ENCODE measurements at places on chromosomes 1 and 21.

GRCh38 chr1:5515501-5515900, 476.7 kb downstream of the NPHP4 start:
- no peak for DNase-seq

GRCh38 chr1:169877800-169878491, 15.8 kb downstream of the SCYL3 start:
- DNase-seq: no peak

DNA sequence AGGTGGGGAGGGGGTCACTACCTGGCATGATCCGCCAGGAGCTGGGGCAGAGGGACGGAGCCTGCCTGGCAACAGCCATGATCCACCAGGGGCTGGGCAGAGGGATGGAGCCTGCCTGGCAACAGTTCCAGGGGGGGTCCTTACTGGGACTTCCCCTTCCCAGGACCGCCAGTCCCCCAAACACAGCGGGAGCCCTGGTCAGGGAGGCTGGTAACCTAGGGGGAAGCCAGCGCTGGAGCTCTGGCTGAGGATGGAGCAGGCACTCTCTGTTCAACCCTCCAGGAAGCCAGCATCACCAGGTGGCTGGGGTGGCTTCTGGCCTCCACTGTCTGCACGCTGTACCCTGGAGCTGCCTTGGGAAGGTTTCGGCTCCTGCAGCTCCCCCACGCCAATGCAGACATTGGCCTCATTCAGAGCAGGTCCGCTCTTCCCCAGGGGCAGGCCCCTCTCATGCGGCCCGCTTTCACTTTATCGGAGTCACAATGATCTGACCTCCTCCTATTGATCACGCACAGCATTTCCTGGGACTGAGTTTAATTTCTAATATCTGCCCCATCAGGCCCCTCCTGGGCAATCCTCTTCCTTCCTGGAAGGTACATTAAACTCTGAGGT, 68.4 kb upstream of the ABCG1 start:
- DNase-seq: no peak

DNA sequence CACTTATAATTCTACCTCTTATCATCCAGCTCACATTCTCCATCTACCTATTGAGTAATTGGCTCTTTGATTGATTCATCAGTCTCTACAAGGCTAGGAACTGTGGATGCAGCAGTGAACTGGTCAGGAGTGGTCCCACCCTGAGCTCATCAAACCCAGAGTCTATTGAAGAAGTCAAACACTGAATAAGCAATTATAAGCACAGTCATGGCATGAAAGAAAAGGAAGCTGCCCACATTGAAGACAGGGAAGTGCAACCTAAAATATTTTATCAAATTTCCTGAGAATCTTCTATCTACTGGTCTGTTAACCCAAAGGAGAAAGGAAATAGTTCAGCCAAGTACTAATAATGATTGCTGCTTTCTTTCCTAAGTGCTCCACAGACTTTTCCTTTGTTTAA, 35.7 kb downstream of the ACP6 start:
- no peak for DNase-seq

DNA sequence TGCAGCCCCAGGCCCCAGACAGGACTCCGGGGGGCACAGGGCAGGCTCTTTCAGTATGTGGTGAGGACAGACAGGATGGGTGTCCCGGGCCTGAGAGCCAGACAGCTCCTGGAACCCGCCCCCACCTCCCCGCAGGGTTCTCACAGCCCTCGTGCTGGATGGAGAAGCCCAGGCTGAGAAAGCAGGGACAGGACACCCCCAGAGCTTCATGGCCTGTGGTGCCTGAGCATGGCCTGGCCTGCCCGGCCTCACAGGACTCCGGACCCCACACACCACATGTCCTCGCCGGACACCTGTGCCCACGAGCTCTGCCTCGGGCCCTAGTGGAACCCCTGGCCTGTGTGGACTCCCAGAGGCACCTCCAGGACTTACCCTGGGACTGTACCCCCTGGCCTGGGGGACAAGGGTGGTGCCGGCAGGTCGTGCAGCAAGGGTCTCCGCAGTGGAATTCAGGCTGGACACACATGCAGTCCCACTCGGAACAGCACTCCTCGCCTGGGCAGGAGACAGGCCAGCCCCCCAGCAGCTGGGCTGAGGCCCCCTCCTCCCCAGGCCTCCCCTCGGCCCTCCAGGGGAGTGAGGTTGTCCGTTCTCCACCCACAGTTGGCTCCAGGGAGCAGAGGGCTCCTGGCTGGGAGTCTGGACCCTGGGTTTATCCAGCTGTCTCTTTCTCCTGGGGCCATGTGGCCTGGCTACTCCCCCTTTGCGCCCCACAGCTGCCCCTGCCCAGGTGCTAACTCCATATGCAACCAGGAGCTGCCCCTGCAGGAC, 1.2 kb downstream of the TNFRSF18 start:
- DNase-seq: no peak

GRCh38 chr1:15882665-15883064, 35.2 kb downstream of the SPEN start:
- no peak for DNase-seq

- DNase-seq: no peak
Measured at GRCh38 chr1:67170751-67171573, 4.7 kb downstream of the IL23R start.

DNA sequence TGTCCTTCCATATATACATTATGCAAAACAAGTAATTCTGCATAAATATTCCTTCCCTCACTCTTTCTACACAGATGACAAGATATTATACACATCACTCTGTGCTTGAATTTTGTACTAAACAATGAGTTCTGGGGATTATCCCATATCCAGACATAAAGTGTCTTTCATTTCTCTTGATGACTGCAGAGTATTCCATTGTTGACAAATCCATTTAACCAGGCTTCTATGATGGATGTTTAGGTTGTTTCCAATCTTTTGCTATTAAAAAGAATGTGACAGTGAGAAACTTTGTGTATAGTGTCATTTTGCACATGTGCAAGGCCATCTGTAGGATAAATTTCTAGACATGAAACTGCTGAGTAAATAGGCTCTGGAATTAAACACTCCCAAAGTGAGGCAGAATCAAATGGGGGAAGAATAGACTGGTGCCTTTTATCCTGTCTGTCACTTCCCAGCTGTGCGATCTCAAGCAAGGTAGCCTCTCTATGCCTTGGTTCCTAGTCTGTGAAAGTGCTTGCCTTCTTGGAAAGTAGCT, 29.9 kb upstream of the ATP2B4 start:
- DNase-seq: no peak

DNA sequence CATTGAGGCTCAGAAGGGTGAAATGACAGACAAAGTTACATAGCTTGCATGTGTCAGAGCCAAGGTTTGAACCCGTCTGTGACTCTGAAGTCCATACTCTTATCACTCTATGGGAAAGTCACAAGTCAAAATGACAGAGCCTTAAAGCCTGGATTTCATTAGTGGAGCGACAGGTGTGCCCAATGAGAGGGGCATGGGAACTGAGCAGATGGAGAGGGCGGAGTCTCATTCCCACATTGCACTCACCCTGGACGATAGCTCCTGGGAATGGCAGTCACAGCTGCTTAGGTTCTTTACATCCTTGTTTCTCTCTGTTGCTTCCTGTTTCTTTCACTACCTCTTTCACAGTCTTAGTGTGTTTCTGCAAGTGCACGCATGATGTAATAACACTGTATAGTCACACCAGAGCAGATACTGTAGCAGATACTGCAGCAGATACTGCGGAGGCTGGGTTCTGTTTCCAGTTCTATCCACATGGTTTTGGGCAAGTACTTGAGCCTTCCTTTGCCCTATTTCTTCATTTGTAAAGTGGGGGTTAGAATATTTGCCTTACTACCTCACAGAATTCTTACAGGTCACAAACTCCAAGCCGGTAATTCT, 127.2 kb downstream of the ZSCAN20 start:
- DNase-seq: no peak

DNA sequence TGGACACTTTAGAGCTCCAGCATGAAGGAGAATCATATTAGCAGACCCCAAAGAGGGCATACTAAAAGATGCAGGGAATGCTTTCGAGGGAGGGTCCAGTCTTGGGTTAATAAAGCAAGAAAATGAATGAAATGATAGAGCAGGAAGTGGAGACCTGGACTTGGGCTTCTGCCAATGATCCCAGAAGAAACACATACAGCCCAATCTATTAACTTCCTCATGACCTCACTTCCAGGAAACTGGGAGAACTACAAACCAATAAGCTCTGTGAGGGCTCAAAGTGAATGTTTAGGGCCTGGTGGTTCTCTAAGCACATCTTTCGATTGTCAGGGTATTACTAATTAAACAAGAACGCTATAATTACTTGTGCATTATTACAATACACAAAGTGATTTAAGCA, 53.6 kb upstream of the SSX2IP start:
- DNase-seq: no peak

DNA sequence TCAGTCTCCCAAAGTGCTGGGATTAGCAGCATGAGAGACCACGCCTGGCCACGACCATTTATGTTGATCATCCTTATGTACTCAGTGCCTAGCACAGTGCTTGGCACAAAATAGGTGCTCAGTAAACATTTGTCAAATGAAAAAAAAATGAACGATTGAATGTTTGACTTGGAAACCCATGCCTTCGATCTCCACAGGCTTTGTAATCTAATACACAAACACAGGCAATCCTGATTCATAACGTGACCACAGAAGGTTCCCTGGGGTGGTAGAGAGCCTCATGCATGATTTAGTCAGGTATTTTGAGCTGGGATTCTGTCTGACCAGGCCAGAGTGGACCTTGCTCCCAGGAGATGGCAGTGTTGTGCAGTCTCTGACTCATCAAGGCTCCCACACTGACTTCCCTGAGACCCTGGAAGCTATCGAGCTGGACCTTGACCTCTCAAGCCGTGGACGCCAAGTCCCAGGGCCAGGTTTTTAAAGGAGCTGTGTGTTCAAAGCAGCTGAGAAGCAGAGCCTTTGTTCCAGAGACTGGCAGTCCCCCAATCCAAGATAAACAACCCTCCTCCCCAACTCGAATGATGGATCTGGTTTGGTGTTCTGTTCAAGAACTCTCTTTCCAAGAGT, 81.1 kb downstream of the PGM1 start:
- no peak for DNase-seq

DNA sequence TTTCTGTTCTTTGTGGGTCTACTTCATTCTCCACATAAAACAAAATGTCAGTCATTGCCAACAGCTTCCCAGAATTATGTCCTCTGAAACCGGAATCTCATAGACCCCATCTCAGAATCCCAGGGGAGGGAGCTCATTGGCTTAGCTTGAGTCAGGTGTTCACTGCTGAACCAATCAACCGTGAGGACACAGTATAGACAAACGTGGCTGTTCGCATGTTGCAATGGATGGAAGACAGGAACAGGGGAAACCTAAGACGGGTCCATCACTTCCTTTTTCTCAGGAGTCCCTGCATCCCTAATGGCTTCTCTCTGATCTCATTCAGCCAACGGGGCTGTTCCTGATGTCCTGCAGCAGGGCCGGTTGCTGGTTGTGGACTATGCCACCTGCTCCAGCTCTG, 9.1 kb downstream of the CELA2A start:
- no peak for DNase-seq

GRCh38 chr21:27787046-27787445, 820.2 kb upstream of the ADAMTS5 start:
- DNase-seq: no peak

GRCh38 chr1:184595596-184595995, 159.1 kb downstream of the EDEM3 start:
- no peak for DNase-seq

- no peak for DNase-seq
Measured at GRCh38 chr1:213122514-213122929, 71.5 kb downstream of the RPS6KC1 start.

DNA sequence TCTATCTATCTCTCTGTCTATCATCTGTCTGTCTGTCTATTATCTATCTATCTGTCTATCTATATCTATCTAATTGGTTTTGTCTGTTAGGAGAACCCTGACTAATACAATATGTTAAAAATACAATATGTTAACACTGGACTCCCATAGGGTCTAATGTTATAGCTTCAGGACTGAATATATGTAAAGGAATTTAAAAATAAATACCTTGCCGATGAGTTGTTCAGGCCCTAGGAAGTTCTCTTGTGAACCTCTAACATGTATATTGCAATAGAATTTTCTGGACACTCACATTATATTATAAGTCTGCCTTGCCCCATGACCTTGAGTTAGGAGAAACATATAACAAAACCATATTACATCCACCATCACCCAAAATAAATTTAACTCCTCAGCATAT, 900.6 kb downstream of the NCAM2 start:
- no peak for DNase-seq

GRCh38 chr1:155678027-155678426, 10.5 kb downstream of the YY1AP1 start:
- DNase-seq: no peak

DNA sequence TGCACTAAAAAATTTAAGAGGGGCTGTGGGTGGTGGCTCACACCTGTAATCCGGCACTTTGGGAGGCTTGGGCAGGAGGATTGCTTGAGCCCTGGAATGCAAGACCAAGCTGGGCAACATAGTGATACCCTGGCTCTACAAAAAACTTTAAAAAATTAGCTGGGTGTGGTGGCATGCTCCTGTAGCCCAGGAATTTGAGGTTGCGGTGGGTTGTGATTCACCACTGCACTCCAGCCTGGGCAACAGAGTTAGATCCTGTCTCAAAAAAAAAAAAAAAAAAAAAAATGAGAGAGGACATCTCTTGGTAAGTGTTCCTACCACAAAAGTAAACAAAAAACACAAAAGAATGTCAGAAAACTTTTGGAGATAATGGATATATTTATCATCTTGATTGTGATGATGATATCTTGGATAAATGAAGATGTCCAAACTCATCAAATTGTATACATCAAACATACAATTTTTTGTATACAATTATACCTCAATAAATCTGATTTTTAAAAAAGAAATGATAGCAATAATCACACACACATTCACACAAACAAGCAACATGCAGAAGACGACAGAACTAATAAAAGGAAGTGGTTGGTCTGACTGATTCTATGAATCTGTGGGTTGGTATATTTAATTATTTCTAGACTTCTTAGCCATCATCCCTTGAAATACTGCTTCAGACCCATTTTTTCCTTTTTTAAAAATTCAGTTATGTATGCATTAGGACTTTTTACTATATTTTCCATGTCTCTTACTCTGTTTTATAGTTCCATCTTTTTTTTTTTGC, 465.9 kb downstream of the PLA2G4A start:
- DNase-seq: no peak

DNA sequence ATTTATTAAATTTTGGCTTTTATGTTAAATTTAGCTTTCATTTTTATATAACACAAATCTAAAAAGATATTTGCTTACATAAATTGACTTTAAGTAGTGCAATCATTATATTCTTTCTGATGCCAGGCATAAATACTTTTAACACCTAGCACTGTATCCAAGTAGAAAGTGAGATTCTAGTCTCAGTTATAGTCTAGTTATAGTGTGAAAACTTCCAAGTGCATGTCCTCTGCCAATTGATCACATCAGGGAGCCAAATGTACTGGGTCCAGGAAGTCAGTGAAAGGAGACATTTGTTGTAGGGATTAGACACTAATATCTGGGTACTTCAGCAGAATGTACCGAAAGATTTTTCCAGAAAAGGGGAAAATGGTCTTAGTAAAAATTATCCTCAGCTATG, 290.7 kb upstream of the ZRANB2 start:
- no peak for DNase-seq

- DNase-seq: no peak
Measured at GRCh38 chr1:236103646-236104218, 38.6 kb upstream of the GPR137B start.

Measured in stimulated activated CD4-positive, alpha-beta T cell treated with anti-CD3 and anti-CD28 coated beads, TNF-alpha, amount 100 ng/mL, for 4 hours (primary cell).